ENCODE measurements at places on chromosomes 4 and X.
A peak's percentile ranks its signal among the peaks of the same experiment; 100 is the strongest.

DNA sequence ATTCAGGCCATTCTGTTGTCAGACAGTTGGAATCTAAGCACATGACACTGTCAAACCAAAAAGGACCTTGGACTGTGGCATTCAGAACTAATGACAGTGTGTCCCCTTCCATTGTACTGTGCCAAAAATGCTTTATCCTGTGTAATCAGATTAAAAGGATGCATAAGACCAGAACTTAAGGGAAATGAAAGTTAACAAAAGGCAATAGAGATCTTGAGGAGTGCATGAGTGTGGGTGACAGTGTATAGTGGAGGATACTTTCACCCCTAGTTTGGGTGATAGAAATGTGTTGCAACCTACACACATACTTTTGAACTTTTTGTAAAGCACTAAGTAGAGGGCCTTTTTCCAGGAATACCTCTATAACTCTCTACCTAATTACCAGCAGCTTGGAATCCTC lies 4.5 kb downstream of the CYSLTR1 start:
- DNase-seq: no peak

GRCh38 chr4:81166458-81167160 lies 48.4 kb downstream of the PRKG2 start:
- peak; percentile 49 for DNase-seq

GRCh38 chrX:73965833-73966232 lies 338.1 kb upstream of the ZCCHC13 start:
- DNase-seq: no peak

DNA sequence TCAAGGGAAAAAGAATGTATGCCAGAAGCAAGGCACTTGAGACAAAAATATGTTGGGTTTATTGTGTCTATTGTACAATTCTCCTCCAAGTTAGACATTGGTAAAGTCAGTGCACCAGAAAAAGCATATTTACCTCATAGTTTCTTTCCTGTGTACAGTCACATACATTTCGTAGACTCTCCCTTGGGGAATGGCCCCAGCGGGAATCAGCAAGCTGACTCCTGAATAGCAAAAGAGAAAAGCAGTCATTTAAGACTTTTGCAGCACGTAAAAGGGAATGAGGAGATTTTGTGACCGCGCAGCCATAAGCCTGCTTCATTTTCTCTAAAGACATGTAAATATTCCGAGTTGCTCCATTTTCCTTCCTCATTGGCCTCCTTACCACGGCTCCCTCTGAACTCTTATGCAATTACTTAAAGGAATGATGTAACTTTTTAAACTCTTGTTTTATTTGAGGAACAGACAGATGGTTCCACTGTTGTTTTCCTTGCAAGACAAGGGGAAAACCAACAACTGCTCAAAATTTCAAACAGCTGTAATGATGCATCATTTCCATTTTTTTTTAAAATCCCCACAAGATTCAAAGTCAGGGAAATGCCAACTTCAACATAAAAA lies 332.7 kb downstream of the UNC5C start:
- no peak for DNase-seq

DNA sequence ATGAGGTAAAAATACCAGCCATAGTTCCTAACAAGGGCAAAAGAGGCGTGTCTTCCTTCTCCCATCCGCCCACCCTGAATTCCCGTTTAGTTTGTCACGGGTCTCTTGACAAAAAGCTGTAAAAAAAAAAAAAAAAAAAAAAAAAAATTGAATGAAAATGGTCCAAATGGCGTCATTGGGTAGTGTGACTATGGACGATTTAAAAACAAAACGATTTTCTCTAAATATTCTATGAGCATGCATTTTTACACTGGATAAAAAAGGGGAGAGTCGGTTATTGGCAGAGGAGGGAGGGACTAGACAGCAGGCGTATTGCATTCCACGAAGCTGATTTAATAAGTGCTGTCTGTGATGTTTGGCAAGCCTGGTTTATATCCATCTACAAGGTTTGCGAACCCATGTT lies at the start of gene FAM133A:
TSS of gene FAM133A (plus strand) at position 338 of the 403 bp plus-strand sequence. CDS start 35,214 bp downstream, outside the sequence.
- DNase-seq: peak; percentile 19

DNA sequence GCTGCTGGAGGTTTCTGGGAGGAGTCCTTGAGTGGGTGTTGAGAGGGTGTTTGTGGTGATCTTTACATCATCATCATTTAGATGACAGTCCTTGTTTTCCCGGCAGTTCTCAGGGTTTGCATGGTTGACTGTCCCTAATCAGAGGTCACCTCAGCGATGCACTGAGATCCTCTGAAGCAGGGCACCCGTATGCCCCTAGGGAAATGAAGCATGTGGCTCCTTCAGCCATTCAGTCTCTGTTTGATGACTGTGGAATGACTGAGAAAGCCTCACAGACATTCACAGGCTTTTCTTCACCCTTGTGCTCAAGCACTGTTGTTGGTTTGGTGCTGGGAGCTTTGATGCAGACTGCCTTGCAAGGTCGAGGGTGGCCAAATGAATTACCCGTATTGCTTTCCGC lies 474.7 kb downstream of the SPRY1 start:
- no peak for DNase-seq

DNA sequence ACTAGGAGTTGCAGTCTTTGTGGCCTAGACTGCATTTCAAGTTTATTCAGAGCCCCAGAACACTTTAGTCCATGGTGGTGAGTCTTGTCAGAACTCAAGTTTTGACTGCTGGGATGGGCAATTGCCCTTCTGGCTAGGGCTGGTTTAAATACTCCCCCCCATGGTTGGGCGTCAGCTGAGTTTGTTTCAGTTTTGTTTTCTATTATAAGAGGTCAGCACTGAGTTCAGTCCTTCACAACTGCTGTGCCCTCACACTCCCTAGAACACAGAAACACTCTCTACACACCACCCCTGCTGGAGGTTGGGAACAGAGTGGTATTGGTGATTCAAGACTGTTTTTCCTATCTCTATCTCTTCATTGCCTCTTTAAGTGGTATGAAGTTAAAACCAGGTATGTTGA lies 217.0 kb downstream of the GUCY2F start:
- no peak for DNase-seq

DNA sequence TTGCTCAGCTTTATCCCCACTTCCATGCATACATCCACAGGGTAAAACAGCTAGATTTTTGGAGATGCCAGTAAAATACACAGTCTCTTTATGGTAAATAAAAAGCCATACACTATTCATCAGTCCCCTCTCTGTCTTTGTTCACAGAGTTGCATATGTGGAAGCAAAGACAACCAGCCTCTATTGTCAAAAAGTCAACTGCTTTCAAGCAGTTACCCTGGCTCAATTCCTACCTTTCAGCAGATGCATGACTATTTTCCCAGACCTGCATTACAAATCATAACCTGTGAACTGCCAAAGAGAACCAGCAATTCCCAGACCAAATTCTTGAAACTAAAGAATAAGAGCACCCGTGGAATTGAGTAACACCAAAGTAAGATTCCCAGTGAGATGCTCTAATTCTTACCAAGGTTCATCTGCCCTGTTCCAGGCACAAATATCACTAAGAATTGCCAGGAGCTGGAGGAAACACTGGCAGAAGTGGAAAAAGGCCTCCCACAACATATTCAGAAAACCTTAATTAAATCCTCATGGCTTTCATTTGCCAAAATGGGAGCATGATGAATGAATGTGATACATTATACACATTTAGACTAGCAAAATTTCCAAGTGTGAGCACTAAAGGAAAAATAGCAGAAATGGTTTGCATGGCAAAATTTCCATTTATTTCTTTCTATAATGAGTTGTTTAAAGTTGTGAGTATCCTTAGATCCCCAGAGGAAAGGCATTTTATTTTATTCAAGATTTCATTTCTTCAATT lies 391.2 kb upstream of the ADGRL3 start:
- peak; percentile 60 for DNase-seq

- no peak for DNase-seq
These were observed 15.4 kb downstream of the IGFBP7 start for GRCh38 chr4:57094832-57095223.

- no peak for DNase-seq
These were observed 188.4 kb downstream of the PALLD start for GRCh38 chr4:168685136-168685809.

- DNase-seq: no peak
These were observed 103.4 kb downstream of the MFAP3L start for GRCh38 chr4:169922632-169923276.

DNA sequence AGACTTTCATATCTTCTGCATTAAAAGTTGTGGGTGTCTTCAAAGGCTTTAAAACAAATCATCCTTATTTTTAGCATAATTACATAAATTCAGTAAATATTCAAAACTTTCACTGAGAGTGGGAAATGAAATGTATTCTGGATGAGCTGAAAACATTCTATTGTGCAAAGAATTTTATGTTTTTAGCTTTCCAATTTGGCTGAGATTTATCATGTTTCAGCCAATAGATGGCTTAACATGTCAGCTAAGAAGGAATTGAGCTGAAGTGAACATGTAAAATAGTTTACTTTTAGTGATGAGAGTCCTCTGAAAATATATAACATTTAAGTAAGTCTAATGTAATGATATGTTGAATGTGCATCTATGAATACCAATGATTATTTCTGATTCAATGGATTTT lies 213.5 kb upstream of the GIMD1 start:
- DNase-seq: peak; percentile 27

GRCh38 chr4:40875507-40876150 lies 125.9 kb downstream of the NSUN7 start:
- DNase-seq: no peak

GRCh38 chr4:82201805-82202641 lies 171.8 kb downstream of the HNRNPD start:
- DNase-seq: peak; percentile 26

DNA sequence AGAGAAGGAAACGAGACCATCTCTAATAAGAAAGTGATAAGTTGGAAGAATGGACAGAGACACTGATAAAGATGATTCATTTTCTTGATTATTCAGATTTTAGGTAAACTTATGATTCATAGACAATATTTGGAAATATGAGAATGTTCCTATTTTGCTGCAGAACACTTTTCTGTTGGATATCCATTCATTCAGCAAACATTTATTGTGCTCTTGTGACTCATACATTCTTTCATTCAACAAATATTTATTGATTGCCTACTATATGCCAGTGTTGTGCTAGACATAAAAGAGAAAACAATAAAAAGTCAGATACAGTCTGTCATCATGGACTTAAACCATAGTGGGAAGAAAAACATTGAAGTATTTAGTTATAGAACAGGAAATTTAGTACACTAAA lies 1232.0 kb downstream of the STIM2 start:
- DNase-seq: no peak

- DNase-seq: peak; percentile 33
These were observed 157.9 kb downstream of the DHRSX start for GRCh38 chrX:2342874-2343273.

GRCh38 chrX:2707334-2707760 lies 16.3 kb downstream of the CD99 start:
- peak; percentile 77 for DNase-seq

GRCh38 chrX:125003746-125004446 lies 315.8 kb upstream of the TEX13C start:
- no peak for DNase-seq

GRCh38 chr4:185654311-185654710 lies 119.0 kb upstream of the PDLIM3 start:
- DNase-seq: no peak

GRCh38 chr4:176641237-176641636 lies 151.5 kb downstream of the VEGFC start:
- no peak for DNase-seq

DNA sequence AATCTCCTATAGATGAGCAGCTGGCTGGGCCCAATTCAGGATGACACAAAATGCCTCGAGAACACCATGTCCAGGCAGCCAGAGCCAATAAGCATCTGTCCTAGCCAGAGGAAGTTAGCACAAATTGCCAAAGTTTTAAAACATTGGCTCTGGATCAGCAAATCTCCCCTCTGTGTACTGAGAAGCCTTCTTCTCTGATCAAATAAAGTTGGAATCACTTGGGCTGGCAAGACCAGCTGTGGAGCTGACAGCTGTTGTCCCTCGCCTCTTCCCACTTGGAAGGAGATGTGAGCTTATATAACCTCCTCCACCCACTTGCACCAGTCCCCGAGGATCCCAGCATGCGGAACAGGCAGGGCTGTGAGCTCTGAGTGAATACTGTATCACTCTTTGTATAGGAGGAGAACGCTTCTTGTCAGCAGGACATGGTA lies 183.9 kb downstream of the OPHN1 start:
- DNase-seq: peak; percentile 49

GRCh38 chr4:47287735-47288134 lies 175.8 kb downstream of the COMMD8 start:
- no peak for DNase-seq

GRCh38 chr4:87100168-87100567 lies 120.2 kb downstream of the KLHL8 start:
- no peak for DNase-seq

DNA sequence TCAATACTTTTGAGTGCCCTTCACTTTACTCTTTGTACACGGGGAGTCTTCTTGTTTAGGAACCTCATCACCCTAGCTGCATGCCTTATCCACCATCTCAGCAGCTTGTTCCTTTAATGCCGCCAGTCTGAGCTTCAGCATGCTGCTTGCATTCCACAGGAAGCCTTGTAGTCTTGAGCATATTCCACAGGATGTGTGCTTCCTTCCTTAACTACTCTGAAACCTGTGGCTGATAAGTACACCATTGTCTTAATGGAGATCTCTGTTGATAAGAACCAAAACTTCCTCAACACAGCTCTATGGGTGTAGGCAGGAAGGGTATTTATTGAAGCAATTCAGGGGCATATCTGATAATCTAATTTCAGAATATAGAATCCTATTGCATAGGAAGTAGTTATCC lies 24.4 kb upstream of the CCNI start:
- DNase-seq: peak; percentile 16

DNA sequence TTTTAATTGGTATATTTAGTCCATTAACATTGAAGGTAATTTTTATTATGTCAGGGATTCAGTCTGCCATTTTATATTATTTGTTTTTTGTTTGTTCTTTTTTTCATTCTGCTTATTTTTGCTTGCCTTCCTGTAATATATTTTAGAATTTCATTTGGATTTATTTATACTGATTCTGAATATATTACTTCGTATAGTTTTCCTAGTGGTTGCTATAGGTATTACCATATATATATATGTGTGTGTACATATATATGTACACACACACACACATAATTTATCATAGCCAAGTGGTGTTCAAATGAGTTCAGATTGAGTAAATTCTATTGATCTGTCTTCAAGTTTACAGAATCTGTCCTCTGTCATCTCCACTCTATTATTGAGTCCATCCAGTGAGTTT lies 11.2 kb downstream of the CITED1 start:
- DNase-seq: no peak

- DNase-seq: no peak
These were observed 570.4 kb upstream of the DIPK2B start for GRCh38 chrX:45771114-45771513.

DNA sequence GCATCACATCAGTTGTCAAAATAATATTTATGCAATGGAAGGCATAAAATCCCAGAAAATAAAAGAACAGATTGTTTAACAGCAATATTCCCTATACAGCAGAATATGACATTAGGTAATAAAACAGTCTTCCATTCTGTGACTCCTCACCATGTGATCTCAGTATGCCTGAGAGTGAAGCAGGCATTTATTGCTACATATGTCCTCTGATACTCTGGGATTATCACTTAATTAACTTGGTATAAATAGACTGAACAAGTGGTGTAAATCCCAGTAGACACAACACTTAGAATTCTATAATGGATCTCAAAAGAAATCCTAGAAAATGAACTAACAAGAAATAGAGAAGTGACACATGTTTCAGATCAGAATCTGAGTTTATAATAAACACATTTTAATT lies 841.3 kb downstream of the PDHA2 start:
- DNase-seq: no peak

- DNase-seq: no peak
These were observed 550.5 kb upstream of the BOD1L1 start for GRCh38 chr4:14177987-14178386.

GRCh38 chr4:13968723-13969122 lies 341.2 kb upstream of the BOD1L1 start:
- no peak for DNase-seq

GRCh38 chr4:186676531-186677161 lies 47.0 kb downstream of the FAT1 start:
- DNase-seq: peak; percentile 77
